Kidney tubule cell (primary cell): ENCODE measurements at places on chromosomes 11 and 22.
A peak's percentile ranks its signal among the peaks of the same experiment; 100 is the strongest.

- no peak for DNase-seq
Measured at GRCh38 chr11:123899792-123900191, 2.2 kb upstream of the OR8D4 start.

DNA sequence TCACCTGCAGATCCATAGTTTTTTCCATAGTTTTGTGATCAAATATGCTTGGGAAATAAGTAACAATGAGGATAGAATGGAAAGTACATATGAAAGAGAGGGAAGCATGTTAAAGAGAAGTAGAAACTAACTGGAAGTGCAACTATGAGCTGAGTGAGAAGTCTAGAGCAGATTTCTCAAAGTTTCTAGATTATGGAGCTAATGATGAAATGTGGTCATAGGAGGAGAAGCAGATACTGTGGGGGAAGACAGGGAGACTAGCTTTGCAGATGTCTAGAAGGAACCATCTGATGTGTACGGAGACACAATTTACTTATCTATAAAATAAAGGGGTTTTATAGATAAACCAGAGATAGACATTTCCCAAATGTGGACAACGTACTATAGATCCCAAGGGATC is 37.1 kb downstream of the RELT start:
- no peak for DNase-seq

DNA sequence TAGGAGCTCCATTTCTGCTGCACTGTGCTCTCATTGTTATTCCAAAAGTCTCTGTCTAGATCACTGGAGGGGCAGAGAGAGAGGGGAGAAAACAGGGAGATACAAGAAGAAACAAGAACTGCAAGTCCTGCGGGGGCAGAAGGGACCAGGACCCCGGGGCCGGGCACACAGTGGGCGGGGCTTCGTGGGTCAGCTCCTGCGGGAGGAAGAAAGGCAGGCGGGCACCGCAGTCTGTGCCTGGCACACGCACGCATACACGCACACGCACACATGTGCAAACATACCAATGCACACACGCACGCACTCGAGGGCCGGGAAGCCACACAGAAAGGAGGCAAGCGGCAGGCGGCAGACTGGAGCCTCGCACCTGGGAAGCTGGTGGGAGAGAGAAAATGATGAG is 33.6 kb downstream of the SYT7 start:
- DNase-seq = no peak

DNA sequence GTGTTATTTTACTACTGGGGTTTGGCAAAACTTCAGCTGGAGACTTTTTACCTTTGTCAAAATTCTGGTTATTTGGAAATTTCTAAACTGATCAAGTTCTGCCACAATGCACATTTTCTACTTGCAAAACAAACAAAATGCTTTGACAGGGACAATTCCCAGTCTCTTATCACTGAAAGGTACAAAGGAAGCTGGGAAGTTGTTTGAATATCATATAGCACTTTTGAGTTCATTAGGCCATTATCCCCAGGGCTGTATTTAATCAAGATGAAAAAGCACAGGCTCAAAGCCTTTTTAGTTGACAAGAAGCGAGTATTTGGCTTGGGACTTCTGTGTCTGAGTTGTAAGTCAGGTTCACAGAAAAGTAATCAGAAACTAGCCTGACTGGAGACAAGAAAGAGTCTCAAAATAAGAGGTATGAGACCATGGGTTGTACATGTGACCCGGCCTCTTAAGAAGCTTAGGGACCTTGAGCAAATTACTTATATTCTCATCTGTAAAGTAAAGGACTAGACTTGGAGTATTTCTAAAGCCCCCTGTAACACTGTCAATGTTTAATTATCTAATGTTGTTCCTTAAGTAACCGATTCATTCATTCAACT is 2.9 kb upstream of the HORMAD2 start:
- DNase-seq = no peak

GRCh38 chr11:127242676-127243075 is 242.1 kb upstream of the KIRREL3 start:
- no peak for DNase-seq

DNA sequence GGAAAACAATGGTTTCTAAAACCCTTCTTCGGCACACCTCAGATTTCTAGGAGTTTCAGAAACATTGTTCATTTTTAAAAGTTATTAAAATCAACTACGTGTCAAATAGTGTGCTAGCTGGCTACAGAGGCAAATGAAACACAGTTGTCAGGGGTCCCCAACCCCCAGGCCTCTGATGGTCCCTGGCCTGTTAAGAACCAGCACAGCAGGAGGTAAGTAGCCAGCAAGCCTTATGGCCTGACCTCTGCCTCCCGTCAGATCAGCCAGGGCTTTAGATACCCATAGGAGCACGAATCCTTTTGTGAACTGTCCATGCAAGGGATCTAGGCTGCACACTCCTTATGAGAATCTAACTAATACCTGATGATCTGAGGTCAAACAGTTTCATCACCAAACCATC is 648.2 kb downstream of the FAM181B start:
- no peak for DNase-seq

GRCh38 chr22:38631724-38632123 is 24.5 kb downstream of the FAM227A start:
- no peak for DNase-seq

- DNase-seq = peak; percentile 89
Measured at GRCh38 chr22:31602259-31602952, 59.6 kb downstream of the PISD start.

GRCh38 chr11:78069465-78069864 is 5.8 kb downstream of the THRSP start:
- no peak for DNase-seq

- DNase-seq = peak; percentile 50
Measured at GRCh38 chr11:75475767-75476650, 43.0 kb upstream of the KLHL35 start.

GRCh38 chr11:45748801-45749200 is 56.1 kb upstream of the SLC35C1 start:
- DNase-seq = no peak

DNA sequence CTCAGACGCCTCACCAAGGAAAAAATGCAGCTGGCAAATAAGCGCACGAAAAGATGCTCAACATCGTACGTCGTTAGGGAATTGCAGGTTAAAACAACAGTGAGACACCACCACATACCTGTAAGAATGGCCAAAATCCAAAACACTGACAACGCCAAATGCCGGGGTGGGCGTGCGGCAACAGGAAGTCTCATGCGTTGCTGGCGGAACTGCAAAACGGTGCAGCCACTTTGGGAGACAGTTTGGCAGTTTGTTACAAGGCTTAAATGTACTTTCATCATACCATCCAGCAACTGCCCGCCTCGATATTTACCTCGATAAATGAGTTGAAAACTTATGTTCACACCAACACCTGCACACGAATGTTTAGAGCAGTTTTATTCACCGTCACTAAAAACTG is 7.5 kb upstream of the CTSD start:
- DNase-seq = no peak

DNA sequence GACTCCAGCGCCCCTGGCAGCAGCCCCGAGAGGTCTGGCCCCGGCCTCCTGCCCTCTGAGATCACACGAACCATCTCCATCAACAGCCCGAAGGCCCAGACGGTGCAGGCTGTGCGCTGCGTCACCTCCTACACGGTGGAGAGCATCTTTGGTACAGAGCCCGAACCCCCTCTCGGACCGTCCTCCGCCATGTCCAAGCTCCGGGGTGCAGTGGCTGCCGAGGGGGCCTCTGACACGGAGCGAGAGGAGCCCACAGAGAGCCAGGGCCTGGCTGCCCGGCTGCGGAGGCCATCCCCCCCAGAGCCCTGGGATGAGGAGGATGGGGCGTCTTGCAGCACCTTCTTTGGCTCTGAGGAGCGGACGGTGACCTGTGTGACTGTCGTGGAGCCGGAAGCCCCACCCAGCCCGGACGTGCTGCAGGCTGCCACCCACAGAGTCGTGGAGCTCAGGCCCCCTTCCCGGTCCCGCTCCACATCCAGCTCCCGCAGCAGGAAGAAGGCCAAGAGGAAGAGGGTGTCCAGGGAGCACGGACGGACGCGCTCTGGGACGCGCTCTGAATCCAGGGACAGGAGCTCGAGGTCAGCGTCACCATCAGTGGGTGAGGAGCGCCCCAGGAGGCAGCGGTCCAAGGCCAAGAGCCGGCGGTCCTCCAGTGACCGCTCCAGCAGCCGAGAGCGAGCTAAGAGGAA is 7.6 kb downstream of the IRF7 start:
- no peak for DNase-seq
